ENCODE measurements at places on chromosomes 4 and X. TPM values are rescaled to one million over a fixed set of nuclear protein-coding genes. Genes with fewer than 3 reads are reported as not detected.

Gene HSFX4
- not detected for total RNA-seq

Gene TASL
- total RNA-seq: 15.6 TPM

Gene ITGB1BP2
- 5.3 TPM for total RNA-seq

Gene AP1AR
- 14.9 TPM for total RNA-seq

Gene IL9R
- total RNA-seq: 33.2 TPM

Gene MAOB
- not detected for total RNA-seq

Gene CYBB
- 0.32 TPM for total RNA-seq

Gene NCAPG
- 43.4 TPM for total RNA-seq

Gene HPSE
- total RNA-seq: 18.9 TPM

Gene CT45A6
- total RNA-seq: not detected

Gene XPNPEP2
- 0.61 TPM for total RNA-seq

Gene CLCN4
- not detected for total RNA-seq

Gene AFF2
- 3.4 TPM for total RNA-seq

Gene DUX4
- not detected for total RNA-seq

Gene FAM47A
- not detected for total RNA-seq

Gene SLIT2
- not detected for total RNA-seq

Gene CT45A10
- not detected for total RNA-seq

Gene PDHA1
- total RNA-seq: 120 TPM

Gene FAM114A1
- 0.71 TPM for total RNA-seq

Gene CSAG3
- 7.4 TPM for total RNA-seq

Gene C1GALT1C1
- total RNA-seq: 34.2 TPM

Gene HSD17B13
- total RNA-seq: 0.22 TPM

Gene GPM6B
- total RNA-seq: not detected

Gene RTL5
- 0.07 TPM for total RNA-seq
